ENCODE measurements at places on chromosomes 7 and 10. TPM values are rescaled to one million over a fixed set of nuclear protein-coding genes. Genes with fewer than 3 reads are reported as not detected.

The SPACDR gene
- 1.0 TPM for total RNA-seq

The NUTM2D gene
- total RNA-seq, result 1.9 TPM

The FKBP6 gene
- not detected for total RNA-seq

The PTER gene
- 22.9 TPM for total RNA-seq

The BTRC gene
- 14.3 TPM for total RNA-seq

The SPDYE11 gene
- not detected for total RNA-seq

The MKI67 gene
- total RNA-seq, result 210 TPM

The ATRNL1 gene
- 1.0 TPM for total RNA-seq

The HMX3 gene
- total RNA-seq, result 0.24 TPM

The PVRIG gene
- total RNA-seq, result 33.4 TPM

The LIPM gene
- not detected for total RNA-seq

The SHH gene
- not detected for total RNA-seq

The MYO3A gene
- total RNA-seq, result 0.74 TPM

The UBTD1 gene
- total RNA-seq, result 0.99 TPM

The PALD1 gene
- 2.7 TPM for total RNA-seq

The OR2A5 gene
- not detected for total RNA-seq

The CALML3 gene
- not detected for total RNA-seq

The TBX20 gene
- 0.12 TPM for total RNA-seq

The DNMBP gene
- 2.3 TPM for total RNA-seq

The COPG2 gene
- total RNA-seq, result 23.0 TPM

The EN2 gene
- total RNA-seq, result not detected

The LIPA gene
- 20.7 TPM for total RNA-seq

The NRG3 gene
- total RNA-seq, result not detected

The IQUB gene
- total RNA-seq, result 0.06 TPM

The ANAPC16 gene
- 71.0 TPM for total RNA-seq

The UCN3 gene
- total RNA-seq, result not detected

The PLXNA4 gene
- total RNA-seq, result 0.29 TPM

The IDI2 gene
- total RNA-seq, result not detected

The ARMH3 gene
- 21.9 TPM for total RNA-seq

The PTF1A gene
- not detected for total RNA-seq

The SYT15B gene
- total RNA-seq, result 0.08 TPM

The NRAP gene
- not detected for total RNA-seq

The NPY4R gene
- not detected for total RNA-seq

The WNT2 gene
- total RNA-seq, result not detected

The ATOH7 gene
- total RNA-seq, result not detected

The TCERG1L gene
- 0.08 TPM for total RNA-seq

The CYP3A7 gene
- total RNA-seq, result not detected

The GPR26 gene
- total RNA-seq, result not detected

The CYP2C8 gene
- 0.12 TPM for total RNA-seq

The GDF10 gene
- 4.1 TPM for total RNA-seq

The VWDE gene
- total RNA-seq, result 1.5 TPM

The LYZL1 gene
- not detected for total RNA-seq

The OPN1SW gene
- not detected for total RNA-seq

The LZTS2 gene
- 12.1 TPM for total RNA-seq

The TECPR1 gene
- 18.3 TPM for total RNA-seq

The RBP4 gene
- total RNA-seq, result not detected

The IKZF1 gene
- 225 TPM for total RNA-seq

The IFIT5 gene
- 15.0 TPM for total RNA-seq

The DNAAF5 gene
- 46.8 TPM for total RNA-seq

Data from activated naive CD8-positive, alpha-beta T cell treated with anti-CD3 and anti-CD28 coated beads for 36 hours (primary cell).